ENCODE measurements at places on chromosomes 1 and 21.

DNA sequence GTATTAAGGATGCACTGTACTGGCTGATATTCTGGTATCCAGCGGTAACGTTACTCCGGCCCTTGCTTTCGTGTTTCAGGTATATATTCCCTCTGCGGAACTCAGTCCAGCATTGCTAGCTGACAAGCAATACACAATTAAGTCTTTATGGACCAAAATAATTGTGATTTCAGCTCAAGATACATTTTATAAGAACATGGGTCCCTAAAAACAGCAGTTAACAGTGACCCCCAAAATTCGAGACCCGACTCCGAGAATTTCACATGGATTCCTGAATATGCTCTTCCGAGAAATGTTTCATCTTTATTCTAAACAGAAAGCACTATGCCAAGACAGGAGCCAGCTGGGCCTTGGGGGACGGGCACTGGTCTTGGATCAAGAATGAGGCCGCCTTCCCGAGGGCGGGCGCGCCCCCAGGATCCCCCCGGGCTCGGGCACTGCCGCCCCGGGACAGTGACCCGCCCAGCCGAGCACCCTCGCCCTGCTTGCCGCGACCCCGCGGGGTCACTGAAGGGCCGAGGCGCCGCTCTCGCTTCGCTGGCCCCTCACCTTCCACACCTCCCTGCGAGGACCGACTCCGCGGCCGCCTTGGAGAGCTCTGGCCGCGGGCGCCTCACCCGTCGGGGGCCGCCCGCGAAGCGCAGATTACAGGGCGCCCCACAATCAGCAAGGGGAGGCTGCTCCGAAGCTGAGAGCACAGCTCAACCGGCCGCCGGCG, 610 bp downstream of the SCYL3 start:
- no peak for DNase-seq

GRCh38 chr1:9902060-9902452, 8.0 kb downstream of the CTNNBIP1 start:
- no peak for DNase-seq

- no peak for DNase-seq
These were observed 135.7 kb upstream of the ZNF648 start for GRCh38 chr1:182196897-182197870.

- DNase-seq, result no peak
These were observed 17.3 kb downstream of the TLR5 start for GRCh38 chr1:223125766-223126165.

DNA sequence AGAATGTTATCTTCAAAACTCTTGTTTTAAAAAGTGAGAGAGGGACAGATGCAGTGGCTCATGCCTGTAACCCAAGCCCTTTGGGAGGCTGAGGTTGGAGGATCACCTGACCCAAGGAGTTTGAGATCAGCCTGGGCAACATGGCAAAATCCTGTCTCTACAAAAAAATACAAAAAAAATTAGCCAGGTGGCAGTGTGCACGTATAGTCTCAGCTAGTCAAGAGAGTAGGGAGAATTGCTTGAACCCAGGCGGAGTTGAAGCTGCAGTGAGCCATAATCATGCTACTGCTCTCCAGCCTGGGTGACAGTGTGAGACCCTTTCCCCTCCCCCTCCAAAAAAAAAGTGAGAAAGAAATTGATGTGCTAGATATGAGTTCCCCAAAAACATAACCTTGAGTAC, 131.0 kb downstream of the KCNT2 start:
- no peak for DNase-seq

DNA sequence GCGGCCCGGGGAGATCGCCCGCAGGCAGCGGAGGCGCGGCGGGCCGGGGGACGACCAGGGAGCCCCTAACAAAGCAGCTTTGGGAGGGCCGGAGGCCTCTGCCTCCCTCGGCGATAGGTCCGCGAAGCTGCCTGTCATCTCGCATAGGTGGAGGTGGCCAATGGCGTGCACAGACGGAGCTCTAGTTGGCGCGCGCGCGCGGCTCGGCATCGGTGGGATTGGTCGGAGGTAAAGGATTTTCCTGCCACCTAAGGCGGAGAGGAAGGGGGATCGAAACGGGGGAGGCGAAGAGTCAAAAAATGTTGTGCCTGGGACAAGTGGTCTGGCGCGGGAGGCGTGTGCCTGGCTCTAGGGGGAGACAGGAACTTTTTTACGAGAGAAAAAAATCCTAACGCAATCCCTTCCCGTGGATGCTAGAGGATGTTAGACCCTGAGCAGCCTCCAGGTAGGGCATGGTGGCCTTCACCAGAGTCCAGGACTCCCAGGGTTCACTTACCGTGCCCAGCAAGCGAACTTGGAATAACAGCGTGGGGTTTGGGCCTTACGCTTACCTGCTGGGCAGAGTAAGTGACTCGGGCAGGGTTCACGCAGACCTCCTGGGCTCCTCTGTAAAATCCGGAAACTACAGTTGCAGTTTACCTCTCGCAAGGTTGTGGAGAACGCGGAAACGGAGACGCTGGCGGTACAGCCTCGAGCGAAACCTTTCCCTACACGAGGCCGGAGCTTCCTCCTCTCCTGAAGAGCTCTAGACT, 99.9 kb upstream of the SOD1 start:
- DNase-seq, result peak; percentile 42

GRCh38 chr1:224407571-224408293, 26.9 kb downstream of the WDR26 start:
- no peak for DNase-seq

GRCh38 chr1:37288900-37289299, 185.5 kb upstream of the ZC3H12A start:
- no peak for DNase-seq

GRCh38 chr1:168136709-168137514, at the start of gene GPR161:
Gene GPR161 (minus strand): TSS chr1:168136930. CDS start chr1:168104850, 32,080 bp downstream.
- no peak for DNase-seq

- peak; percentile 53 for DNase-seq
These were observed at the start of gene LGALS8 for GRCh38 chr1:236523704-236524141. Gene LGALS8 (plus strand): TSS chr1:236523982. CDS start chr1:236526071, 2,089 bp downstream.

DNA sequence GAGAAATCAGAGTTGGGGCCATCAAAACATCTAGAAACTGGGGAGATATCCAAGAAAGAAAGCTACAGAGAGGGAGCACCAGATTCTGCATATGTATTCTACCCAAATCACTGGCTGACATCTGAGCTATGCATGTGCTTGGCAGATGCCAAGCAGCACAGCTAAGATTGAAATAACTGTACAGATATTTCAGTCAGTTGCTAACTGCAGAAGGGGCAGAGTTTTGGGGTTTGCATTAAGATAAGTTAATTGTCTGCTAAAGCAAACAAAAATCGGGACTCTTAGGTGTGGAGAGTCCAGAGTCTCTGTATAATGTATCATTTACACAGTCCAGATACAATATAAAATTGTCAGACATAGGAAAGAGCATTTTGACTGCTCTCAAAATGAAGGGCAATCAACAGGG, 437.1 kb downstream of the PTBP2 start:
- DNase-seq, result no peak

DNA sequence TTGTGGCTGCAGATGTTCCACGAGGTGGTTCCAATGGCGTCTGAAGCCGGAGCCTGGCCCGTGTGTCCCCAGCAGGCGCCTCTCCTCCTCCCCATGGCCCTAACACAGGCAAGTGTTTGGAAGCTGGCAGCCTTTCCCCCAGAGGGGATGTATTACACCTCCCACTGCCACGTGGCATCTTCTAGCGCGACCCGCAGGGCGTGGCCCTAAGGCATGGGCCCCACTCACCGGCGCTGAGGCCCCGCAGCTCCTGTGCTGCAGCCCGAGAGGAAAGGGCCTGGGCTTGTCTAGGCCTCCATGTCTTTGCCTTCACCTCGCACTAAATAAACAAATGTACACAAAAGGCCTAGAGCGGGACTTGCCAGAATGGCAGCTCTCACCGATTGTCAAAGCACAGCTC, 37.9 kb downstream of the SLC66A1 start:
- no peak for DNase-seq

- no peak for DNase-seq
These were observed 62.0 kb downstream of the TOR1AIP2 start for GRCh38 chr1:179815641-179816040.

GRCh38 chr1:15000030-15000429, 153.5 kb upstream of the TMEM51 start:
- no peak for DNase-seq

DNA sequence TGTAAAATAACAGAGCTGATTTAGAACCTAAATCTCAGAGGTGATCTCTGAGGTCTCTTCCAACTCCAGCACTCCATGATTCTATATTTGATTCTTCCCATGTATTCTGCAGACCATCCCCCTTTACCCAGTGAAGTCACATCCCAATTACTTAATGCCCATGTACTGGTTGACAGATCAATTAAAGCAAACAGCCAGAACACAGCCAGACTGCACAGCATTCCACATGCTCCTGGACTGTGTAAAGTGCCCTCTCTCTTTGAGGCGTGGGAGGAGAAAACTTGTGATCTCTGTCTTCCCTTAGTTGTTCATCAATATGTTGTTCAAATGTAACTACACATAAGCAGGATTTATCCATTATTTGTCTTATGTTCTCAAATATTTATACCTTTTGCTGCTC, 18.1 kb downstream of the NOS1AP start:
- no peak for DNase-seq

GRCh38 chr1:185560760-185561159, 173.4 kb upstream of the HMCN1 start:
- DNase-seq, result no peak

DNA sequence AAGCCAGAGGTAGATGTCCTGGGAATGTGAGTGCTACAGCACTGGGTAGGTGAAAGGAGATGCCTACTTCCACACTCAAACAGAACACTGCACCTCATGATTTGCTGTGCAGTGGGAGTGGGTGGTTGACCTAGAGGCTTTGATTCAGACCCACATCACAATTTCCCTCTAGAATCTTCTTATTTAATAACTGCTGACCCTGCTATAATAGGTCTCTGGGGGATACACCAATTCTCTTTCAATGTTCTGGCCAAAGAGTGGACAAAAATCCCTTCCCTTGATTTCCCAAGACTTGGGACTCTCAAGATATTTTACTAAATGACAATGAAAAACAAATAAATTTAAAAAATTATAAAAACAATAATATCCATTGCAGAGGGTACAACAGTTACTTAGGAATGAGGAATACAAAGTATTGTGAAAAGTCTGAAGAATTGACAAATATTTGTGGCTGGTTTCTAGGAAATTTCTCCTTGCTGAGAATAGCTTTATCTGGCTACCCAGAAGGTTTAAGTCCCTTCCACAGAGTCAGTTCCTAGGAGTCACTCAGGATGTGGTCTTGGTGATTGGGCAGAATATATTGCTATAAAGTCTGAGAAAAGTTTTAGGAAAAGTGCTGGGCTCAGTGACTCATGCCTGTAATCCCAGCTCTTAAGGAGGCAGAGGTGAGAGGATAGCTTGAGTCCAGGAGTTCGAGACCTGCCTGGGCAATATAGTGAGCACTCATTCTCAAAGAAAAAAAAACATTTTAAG, 2.4 kb upstream of the FCGR2A start:
- no peak for DNase-seq

GRCh38 chr21:27812279-27812678, 845.4 kb upstream of the ADAMTS5 start:
- no peak for DNase-seq

GRCh38 chr1:182215764-182216163, 154.3 kb upstream of the ZNF648 start:
- no peak for DNase-seq

- no peak for DNase-seq
These were observed 218.6 kb downstream of the SLC44A5 start for GRCh38 chr1:75392278-75392677.

- no peak for DNase-seq
These were observed 22.4 kb downstream of the RPL5 start for GRCh38 chr1:92854101-92854785.

GRCh38 chr1:23914921-23915320, 1.8 kb upstream of the CNR2 start:
- no peak for DNase-seq

DNA sequence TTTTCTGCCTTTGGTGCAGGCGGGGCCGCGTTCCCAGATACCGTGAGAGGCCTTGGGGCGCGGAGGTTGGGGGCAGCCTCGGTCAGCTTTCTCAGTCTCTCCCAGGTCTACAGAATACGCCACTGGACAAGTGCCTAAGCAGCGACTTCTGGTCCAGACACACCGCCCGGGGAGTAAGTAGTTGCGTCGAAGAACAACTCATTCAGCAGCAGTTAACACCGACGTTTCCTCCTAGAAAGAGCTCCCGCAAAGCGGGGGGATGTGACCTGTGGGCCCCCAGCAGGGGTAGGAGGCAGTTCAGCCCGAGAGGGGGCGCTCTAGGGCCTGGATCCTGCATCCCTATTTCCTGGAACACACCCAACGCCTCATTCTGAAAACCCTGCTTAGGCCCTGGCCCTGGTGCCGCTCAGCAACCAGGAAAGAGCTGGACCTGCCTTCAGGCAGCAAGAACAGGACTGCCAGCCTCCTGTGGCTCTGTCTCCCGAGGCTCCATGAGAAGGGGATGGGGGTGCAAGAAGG, 6.5 kb upstream of the BARHL2 start:
- DNase-seq, result no peak

- no peak for DNase-seq
These were observed 75.7 kb upstream of the WLS start for GRCh38 chr1:68308034-68308433.

GRCh38 chr1:239458144-239458500, 71.8 kb downstream of the CHRM3 start:
- DNase-seq, result no peak

GRCh38 chr1:226309398-226310244, 657 bp upstream of the LIN9 start:
- no peak for DNase-seq

- no peak for DNase-seq
These were observed 29.6 kb upstream of the TENT5C start for GRCh38 chr1:117576236-117576635.

- DNase-seq, result no peak
These were observed 107.4 kb downstream of the LEPR start for GRCh38 chr1:65527707-65528503.

DNA sequence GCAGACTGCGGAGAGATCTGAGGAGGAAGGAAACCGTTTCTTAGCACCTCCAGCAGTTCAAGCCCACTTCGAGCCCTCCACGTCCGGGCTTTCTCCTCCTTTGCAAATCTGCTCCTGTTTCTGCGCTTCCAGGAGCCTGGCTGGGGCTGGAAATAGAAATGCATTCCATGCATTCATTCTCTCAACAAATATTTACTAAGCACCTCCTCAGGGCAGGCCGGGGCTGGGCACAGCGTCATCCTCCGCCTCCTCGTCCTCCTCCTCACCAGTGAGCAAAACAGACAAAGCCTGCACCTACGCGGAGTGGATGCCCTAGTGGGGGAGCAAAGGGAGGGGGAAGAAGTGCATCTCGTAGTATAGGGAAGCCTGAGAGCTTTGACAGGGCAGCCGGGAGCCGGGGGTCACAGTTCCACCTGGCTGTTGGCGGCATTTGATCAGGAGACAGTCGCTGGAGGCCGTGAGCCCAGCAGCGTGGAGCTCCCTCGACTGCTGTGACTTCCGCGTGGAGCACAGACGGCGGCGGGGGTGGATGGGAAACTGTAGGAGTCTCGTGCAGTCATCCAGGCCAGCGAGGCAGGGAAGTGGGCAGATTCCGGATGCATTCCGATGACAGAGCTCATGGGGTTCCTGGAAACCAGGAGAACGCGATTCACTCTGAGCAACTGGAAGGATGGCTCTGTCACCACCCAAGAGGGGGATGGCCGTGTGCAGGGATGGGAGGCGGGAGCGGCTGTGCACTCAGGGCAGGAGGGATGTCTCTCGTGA, 93.5 kb downstream of the SIK1 start:
- DNase-seq, result peak; percentile 80
